ENCODE measurements at places on chromosomes 5 and 9.

DNA sequence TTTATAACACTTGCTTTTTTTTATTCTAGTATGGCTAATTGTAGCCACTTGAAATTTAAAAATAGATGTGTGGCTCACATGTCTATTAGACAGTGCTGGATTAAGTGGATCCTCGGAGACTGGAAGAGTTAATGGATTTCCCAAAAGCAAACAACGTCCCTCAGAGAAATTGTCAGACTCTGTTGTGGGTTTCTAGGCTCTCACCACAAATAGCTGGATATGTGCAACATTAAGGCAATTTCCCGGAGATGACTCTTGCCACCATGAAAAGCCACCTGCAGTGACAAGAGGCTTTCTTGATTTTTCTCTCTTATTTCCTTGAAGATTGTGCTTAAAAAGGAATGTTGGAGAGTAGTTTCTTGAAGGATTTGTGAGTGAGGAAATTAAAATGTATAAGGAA lies 43.2 kb downstream of the TMEM167A start:
- no peak overlapping the region for H3K4me3 ChIP-seq
- H3K27ac ChIP-seq = no peak overlapping the region
- peaks cover 18% of the 10 kb centered on the region for H3K4me1 ChIP-seq
- H3K36me3 ChIP-seq = no peaks in the 10 kb centered on the region
- no peak for DNase-seq

GRCh38 chr5:135221187-135221473 lies 177.9 kb downstream of the MACROH2A1 start:
- no peaks in the 10 kb centered on the region for H3K36me3 ChIP-seq
- H3K27ac ChIP-seq = no peak overlapping the region
- no peaks in the 10 kb centered on the region for H3K27me3 ChIP-seq

- H3K27me3 ChIP-seq = no peaks in the 10 kb centered on the region
Measured at GRCh38 chr5:850511-851006, at the start of gene ZDHHC11. ZDHHC11 (minus strand) TSS chr5:850986; CDS start chr5:850602, 384 bp downstream.

DNA sequence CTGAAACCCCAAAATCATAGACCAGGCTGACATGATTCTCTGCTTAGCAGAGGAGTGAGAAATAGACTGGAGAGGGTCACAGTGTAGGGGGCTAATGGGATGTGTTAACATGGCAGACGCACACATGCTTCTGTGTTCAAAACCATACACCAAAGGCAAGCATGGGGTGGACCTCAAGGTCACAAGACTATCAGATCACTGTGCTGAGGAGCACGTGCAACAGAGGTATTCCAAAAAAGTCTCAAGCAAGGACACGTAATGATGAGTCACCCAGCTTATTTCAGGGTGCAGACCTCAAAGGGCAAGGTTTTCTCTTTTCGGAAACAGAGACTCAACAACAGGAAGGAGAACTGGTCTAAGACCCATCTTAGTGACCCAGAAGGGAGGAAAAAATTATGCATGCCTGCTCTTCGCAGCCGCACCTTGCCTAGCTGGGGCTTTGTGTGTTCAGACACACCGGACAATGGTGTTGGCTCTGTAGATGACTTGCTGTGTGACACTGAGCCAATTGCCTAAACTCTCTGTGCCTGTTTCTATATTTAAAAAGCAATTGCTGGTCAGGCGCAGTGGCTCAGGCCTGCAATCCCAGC lies 20.3 kb downstream of the WHRN start:
- no peak for DNase-seq
- H3K27me3 ChIP-seq = no peaks in the 10 kb centered on the region
- H3K4me3 ChIP-seq = no peak overlapping the region
- no peak overlapping the region for H3K27ac ChIP-seq

GRCh38 chr5:10351919-10352318 lies 1.6 kb upstream of the MARCHF6 start:
- no peaks in the 10 kb centered on the region for H3K27me3 ChIP-seq
- no peaks in the 10 kb centered on the region for H3K36me3 ChIP-seq
- peaks cover 38% of the 10 kb centered on the region for H3K4me1 ChIP-seq
- DNase-seq = no peak

- H3K4me1 ChIP-seq = no peaks in the 10 kb centered on the region
- no peak for DNase-seq
- H3K4me3 ChIP-seq = no peak overlapping the region
- no peaks in the 10 kb centered on the region for H3K36me3 ChIP-seq
- H3K27me3 ChIP-seq = no peaks in the 10 kb centered on the region
- no peak overlapping the region for H3K27ac ChIP-seq
Measured at GRCh38 chr5:92102313-92102712, 719.2 kb upstream of the ARRDC3 start.

Data from heart left ventricle (tissue), 16 donors.